MV-4-11 (cell line): ENCODE measurements at places on chromosomes 13 and 19.

DNA sequence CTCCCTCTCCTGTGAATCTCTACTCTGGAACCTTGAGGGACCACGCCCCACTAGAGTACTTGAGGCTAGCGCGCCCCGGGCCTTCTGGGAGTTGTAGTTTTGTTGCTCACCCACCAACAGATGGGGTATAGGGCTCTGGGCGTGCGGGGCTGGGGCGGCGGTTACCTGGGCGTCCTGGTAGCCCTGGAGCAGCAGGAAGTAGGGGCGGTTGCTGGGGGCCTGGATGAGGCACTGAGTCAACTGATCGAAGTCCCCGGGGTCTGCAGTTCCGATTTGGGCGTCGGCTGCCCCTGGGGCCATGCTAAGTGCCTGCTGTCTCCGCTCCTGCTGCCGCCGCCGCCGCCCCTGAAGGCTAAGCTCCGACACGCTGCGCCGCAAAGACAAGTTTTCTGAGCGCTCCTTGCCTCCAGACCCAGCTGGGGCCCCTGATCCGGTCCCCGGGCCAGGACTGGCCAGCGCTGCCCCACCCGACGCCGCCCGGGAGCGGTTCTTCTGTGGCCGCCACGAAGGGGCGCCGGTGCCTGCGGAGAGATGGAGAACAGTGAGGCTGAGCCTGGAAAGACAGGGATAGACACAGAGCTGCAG is 5.3 kb downstream of the RASIP1 start:
- no peak for DNase-seq

GRCh38 chr19:7397687-7398086 is 49.0 kb downstream of the ARHGEF18 start:
- DNase-seq, result no peak

GRCh38 chr19:19006213-19006612 is 27.1 kb downstream of the SUGP2 start:
- no peak for DNase-seq

DNA sequence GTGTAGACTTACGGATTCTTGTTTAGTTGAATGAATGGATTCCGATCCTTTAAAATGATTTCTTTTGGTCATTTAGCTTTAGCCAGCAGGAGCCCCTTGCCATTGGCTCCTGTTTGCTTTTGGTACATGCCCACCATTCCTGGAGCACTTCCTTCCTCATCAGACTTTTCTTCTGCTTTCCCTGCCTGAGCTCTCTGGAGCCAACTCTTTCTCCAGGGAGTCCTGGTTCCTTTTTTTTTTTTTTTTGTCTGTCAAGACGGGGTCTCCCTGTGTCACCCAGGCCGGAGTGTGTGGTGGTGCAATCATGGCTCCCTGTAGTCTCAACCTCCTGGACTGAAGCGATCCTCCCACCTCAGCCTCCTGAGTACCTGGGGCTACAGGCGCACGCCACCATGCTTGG is 37.8 kb downstream of the SMARCA4 start:
- no peak for DNase-seq

DNA sequence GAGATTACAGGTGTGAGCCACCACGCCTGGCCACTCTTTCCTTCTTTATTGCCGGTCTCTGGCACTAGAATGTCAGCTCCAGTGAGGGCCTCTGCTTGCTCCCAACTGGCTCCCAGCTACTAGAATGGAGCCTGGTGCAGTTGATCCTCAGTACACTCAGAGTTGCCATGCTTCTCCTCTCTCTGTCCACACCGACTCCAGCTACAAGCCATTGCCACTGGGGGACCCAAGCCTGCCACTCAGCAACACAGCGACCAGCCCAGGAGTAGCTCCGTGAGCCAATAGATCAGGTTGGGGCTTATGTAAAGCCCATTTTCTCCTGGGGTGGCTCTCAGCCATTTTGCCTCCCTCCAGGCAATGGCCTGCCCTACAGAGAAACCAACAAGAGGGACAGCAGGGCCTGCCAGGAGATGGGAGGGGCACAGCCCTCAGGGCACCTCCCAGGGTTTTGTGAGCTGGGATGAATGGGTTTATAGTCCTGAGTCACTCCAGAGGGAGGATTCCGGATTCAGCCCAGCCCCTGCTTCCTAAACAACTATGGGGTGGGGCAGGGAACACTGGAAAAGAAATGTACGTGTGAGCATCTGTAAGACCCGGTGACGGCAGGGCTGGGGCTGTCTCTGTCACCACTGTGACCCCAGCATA is 36.5 kb downstream of the OPA3 start:
- no peak for DNase-seq

- DNase-seq, result no peak
These were observed 8.6 kb downstream of the LYL1 start for GRCh38 chr19:13094106-13094504.

- no peak for DNase-seq
These were observed 219.7 kb upstream of the SPRY2 start for GRCh38 chr13:80560609-80561008.

- DNase-seq, result no peak
These were observed 63.9 kb upstream of the ARHGEF7 start for GRCh38 chr13:111051041-111051725.

- DNase-seq, result peak; percentile 18
These were observed 12.9 kb downstream of the N4BP2L1 start for GRCh38 chr13:32415019-32415418.

GRCh38 chr19:52028780-52029123 is 573 bp upstream of the ZNF614 start:
- DNase-seq, result no peak

DNA sequence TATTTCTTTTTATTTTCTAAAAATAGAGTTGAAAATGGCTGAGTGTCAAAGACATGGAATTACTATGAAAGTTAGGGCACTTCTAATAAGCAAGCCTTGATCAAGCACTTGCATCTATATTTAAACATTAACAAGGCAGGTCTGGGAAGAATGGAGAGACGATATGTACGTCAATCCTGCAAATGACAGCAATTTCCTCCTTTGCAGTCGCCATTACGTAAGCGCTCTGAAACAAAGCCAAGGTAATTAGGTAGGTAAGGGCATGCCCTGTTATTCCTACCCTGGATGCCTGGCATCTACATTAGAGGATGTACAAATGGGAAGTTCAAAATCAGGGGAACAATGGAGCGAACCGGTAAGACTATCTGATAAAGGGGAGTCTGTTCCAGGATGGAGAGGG is 664.0 kb upstream of the ARGLU1 start:
- no peak for DNase-seq

DNA sequence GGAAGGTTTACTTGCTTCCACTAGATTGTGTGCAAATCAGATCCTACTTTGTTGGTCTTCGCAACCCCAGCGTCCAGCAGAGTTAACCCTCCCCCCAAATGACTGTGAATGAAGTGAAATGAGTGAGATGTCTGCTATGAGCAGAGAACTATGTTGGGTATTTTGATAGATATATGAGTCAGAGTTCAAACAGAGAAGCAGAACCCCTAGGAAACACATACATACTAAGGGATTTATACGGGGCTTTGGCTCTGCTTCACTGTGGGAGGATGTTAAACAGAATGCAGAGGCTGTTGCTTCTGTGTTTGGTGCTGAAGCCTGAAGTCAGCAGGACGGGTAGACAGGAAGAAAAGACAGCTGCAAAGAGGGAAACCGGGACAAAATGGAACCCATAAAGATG is 197.0 kb downstream of the MZT1 start:
- no peak for DNase-seq

DNA sequence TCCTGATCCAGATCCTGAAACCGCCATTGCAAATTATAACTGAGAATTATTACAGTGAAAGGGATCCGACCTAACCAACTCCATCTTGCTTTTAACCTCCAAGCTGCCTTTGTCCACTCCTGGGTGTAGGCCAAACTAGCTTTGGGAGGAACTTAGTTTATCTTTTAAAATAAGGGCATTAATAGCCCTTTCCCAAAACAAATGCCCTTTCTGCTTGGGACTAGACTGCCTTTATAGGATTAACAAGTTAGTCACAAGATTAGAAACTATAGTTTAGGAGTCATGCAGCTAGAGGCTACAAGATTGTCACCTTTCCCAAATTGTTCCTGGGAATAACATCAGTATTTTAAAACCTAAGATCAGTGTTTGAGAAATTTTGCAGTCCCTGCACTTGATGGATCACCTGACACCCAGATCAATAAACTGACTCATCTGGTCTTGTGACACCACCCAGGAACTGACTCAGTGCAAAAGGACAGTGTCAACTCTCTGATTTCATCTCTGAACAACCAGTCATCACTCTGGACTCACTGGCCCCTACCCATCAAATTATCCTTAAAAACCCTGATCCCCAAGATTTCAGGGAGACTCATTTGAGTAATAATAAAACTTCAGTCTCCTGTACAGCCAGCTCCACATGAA is 4.1 kb upstream of the ZNF841 start:
- DNase-seq, result no peak

DNA sequence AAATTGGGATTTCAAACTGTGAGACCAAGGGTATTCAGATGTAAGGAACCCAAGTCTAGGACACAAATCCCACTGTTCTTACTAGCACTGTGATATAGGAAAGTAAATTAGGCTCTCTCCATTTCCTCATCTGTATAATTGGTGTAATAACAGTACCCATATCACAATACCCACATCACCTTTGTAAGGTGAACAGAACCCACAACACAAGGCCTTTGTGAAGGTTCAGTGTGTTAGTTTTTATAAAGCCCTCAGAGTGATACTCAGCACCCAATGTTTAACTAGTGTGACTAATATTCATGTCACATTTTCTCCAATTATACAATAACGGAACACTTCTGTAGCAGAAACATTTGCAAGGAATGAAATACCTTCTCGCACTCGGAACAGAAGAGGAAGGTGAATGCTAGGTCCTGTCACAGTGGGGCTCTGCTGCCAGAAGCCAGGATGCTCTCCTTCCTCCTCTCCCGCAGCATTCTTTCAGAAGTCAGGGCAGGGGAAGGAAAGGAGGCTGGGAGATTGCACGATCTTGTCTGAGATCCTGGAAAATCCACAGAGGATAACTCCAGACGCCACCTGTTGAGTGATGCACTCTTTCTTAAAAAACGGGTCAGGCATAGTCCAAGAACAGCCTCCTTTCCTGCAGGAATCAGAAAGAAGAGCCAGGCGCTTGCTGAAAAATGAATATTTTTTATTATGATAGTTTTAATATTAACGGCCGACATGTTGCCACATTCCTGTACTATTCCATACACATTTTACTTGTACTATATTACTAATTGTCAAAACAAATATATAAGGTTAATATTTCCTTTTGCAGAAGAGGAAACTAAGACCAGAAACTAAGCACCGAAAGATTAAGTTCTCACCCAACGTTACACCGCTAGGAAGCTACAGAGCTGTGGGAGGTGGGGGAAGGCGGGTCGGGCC is 762 bp downstream of the ZNF45 start:
- DNase-seq, result peak; percentile 73

DNA sequence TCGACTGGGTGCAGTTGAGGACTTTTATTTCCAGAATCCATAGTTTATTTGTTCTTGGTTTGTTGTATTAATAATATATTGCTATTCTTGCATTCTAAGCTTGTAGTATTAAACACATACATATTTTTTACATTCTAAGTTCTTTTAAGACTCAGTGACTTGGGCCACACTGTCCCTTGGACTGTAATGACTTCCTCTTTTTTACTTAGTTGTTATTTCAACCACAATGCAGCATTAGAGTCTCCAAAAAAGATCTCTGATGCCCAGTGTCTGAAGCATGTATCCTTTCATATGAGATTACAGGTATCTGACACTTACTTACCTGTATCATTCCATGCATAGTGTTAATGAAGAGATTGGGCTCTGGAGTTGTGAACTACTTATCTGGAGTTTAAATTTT is 864.9 kb upstream of the PCDH20 start:
- DNase-seq, result peak; percentile 49

DNA sequence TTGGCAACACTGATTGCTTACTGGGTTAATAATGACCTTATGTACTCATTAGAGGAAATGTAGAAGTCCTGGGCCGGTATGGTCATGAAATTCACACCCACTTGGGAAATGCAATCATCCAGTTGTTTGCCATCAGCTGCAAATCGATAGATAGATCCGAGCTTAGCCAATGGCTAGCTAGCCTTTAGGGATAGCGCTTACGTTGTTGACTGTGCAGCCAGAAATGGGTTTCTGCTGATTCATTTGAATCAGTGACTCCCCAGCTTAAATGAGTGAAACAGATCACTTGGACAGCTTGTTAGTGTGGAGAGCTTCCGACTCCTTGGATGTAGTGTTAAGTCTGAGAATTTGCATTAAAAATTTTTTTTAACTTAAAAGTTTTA is 11.8 kb downstream of the IL17D start:
- DNase-seq, result no peak

DNA sequence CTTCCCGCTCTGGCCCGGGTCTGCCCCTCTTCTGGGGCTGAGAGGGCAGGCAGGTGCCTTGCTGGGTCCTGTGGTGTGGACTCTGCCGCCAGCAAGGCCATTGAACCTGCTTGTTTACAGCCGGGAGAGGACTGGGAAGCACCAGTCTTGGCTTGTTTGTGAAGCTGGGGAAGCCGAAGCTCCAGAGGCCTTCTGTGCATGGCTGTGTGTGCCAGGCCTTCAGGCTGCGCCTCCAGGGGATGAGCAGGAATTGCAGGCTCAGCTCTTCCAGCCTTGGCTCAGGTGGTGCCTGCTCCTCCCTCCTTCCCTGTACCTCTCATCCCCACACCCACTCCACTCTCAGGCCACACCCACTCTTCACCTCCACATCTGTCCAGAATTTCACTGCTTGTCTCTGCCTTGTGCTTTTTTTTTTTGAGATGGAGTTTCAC is 17.5 kb downstream of the NDUFB7 start:
- DNase-seq, result no peak

GRCh38 chr13:60118696-60119400 is 44.9 kb downstream of the DIAPH3 start:
- no peak for DNase-seq

- DNase-seq, result no peak
These were observed 222.4 kb downstream of the UQCRFS1 start for GRCh38 chr19:28990522-28990921.

DNA sequence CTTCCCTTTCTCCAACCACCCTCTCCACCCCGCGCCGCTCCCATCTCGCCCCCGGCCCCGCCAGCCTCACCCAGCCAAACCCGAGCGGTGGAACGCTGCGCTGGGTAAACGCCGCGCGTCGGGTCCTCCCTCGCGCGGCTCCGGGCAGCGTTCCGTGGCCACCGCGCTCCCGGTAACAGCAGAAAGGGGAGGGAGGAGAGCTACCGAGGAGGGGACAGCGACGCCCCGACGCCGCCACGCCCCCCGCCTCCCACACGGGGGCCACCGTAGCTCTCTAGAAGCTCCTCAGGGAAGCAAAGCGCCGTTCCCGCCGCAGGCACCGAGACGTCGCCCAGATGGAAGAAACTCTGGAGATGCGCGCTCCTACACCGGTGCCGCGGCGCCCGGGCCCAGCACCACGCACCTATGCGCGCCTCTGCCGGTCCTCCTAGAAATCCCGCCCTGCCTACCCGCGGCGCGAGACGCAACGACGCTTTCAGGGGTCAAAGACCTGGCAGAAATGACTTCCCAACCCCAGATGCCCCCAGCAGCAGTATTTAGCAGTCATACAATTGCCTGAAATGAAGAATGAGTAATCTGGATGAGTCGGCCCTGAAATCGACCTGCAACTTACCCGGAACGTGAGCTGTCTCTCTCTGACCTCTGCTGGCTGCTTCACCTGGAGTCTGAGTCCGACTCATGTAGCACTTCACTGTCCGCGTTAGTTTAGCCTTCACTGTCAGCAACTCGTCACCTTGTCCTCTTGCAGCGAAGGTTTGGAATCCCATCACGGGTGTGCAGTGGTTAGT is at the start of gene RUBCNL:
Gene RUBCNL, minus strand, starts transcription at position 189 of the 788 bp plus-strand sequence. CDS start 14,777 bp downstream, outside the sequence.
- no peak for DNase-seq
